Stimulated activated CD4-positive, alpha-beta T cell treated with anti-CD3 and anti-CD28 coated beads, Interleukin-1b, Interleukin-23, amount 100 ng/mL, for 48 hours (primary cell): ENCODE measurements at places on chromosomes 16 and 17.

DNA sequence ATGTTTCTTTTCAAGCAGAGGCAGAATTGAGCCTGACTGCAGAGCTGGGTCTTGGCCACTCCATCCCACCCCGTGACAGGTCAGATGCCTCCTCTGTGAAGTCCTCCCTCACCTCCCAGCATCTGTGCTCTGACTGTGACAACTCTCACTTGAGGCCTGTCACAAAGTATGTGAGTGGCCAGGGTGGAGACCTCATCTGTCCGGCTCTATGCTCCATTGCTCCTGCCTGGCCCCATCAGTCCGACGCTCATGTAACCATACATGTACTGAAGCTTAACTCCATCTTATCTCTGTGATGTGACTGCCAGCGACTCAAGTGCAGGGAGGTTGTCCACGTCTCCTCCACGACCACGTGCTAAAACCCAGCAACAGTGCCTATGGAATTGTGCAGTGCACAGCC lies 3.5 kb downstream of the PPL start:
- no peak for DNase-seq

DNA sequence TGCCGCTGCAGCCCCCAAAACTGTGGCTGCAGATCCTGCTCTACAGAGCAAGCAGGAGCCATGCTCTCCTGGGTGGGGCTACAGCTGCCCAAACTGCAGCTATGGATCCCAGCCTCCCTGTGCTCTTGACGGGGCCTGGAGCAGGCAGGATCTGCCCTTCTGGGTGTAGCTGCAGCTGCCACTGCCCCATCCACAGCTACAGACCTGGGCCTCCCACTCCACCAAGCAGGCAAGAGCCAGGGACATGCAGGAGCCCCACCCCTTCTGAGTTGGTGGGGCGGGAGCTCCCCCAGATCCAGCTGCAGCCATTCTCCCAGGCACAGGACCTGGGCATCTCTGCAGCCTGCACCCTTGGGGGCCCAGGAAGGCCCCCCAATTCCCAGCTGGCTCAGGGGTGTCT lies 551.2 kb upstream of the CA10 start:
- DNase-seq, result no peak

GRCh38 chr17:74037320-74037719 lies 166.2 kb upstream of the RPL38 start:
- no peak for DNase-seq

- no peak for DNase-seq
Observed at GRCh38 chr16:47538472-47538871, 77.3 kb downstream of the PHKB start.

GRCh38 chr17:47992216-47992615 lies 21.3 kb downstream of the CDK5RAP3 start:
- DNase-seq, result no peak
